Caudate nucleus (tissue), 63 donors: ENCODE measurements at places on chromosomes 4 and X.

DNA sequence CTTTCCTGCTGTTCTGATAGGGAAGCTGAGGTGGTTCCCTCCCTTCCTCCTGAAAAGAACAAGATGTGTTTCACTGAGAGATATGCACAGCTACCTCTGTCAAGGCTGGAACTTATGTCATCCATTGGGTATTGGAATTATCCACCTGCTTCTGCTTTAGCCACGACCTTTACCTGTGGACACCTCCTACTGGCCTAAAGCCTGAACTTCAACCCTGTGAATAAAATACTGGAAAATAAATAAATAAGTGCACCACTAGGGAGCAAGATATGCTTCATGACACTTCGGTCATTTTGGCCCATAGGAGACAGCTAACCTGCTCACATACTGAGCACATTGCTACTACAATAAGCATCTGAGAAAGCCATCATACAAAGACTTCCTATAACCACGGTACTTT is 419.9 kb upstream of the NWD2 start:
- no peak for DNase-seq

DNA sequence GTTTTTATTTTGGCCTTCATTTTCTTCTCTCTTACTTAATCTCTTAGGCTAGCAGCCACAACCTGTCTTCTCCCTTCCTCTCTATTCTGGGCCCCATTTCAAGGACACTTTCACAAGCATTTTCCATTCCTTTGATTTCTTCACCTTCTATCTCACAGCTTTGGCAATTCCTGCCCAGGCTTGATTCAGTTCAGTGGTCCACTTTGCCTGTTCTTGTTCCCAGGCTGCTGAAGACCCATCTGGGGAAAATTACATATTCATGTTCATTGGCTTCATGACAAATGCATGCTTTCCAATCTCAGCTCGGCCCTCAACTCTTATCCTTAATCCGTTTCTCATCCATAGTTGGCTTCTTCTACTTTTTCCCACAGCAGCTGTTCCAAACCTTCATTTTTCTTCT is 38.7 kb upstream of the LPAR4 start:
- DNase-seq: no peak

DNA sequence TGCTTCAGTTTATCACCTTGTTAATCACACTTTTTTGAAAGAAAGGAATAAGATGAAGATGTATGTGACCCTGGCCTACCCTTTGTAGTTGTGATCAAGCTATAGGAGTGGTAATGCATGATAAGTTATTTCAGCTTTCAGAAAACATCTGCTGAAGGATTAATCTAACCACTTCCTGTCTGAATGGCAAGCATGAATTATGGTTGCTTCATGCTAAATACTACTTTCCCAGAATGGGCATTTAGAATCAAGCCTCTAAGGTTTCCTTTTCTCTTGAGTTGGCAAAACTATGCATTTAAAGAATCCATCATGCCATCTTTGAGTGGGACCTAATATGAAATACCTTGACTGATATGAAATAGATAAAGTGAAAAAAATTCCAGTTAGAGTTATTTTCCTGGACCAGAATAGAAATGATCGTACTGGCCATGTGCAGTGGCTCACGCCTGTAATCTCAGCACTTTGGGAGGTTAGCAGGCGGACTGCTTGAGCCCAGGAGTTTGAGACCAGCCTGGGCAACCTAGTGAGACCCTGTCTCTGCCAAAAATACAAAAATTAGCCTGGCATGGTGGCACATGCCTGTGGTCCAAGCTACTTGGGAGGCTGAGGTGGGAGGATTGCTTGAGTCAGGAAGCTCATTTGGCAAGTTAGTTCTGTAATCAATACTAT is 59.1 kb downstream of the ANXA3 start:
- no peak for DNase-seq

GRCh38 chr4:133084421-133084820 is 64.7 kb upstream of the PCDH10 start:
- no peak for DNase-seq

- DNase-seq: no peak
Observed at GRCh38 chr4:148248824-148249223, 193.4 kb downstream of the NR3C2 start.

GRCh38 chr4:16804581-16804980 is 93.9 kb downstream of the LDB2 start:
- no peak for DNase-seq

- DNase-seq: no peak
Observed at GRCh38 chr4:177107288-177107921, 202.3 kb upstream of the NEIL3 start.
